Right lobe of liver (tissue), 6 donors: ENCODE measurements at places on chromosomes 6 and 20. TPM values are rescaled to one million over a fixed set of nuclear protein-coding genes. Genes with fewer than 3 reads are reported as not detected.

- no peak overlapping the region for H3K27ac ChIP-seq
- H3K36me3 ChIP-seq: no peaks in the 10 kb centered on the region
- H3K4me1 ChIP-seq: peaks cover 10% of the 10 kb centered on the region
- no peaks in the 10 kb centered on the region for H3K27me3 ChIP-seq
- H3K4me3 ChIP-seq: no peak overlapping the region
These were observed 5.3 kb upstream of the CPNE5 start for GRCh38 chr6:36844232-36845170.

- H3K27ac ChIP-seq: no peak overlapping the region
- H3K4me1 ChIP-seq: no peaks in the 10 kb centered on the region
- DNase-seq: no peak
- H3K27me3 ChIP-seq: no peaks in the 10 kb centered on the region
These were observed 437.1 kb downstream of the UTRN start for GRCh38 chr6:144722154-144722737.

The SLC22A7 gene
- 227 TPM for total RNA-seq

The HLA-DMB gene
- total RNA-seq: 4.6 TPM

- no peaks in the 10 kb centered on the region for H3K36me3 ChIP-seq
- H3K4me1 ChIP-seq: no peaks in the 10 kb centered on the region
- peak; percentile 14 for DNase-seq
- no peaks in the 10 kb centered on the region for H3K27me3 ChIP-seq
- H3K4me3 ChIP-seq: no peak overlapping the region
These were observed 26.0 kb upstream of the PCMTD2 start for GRCh38 chr20:64229507-64230061.

The PRR18 gene
- 0.39 TPM for total RNA-seq

- no peaks in the 10 kb centered on the region for H3K4me1 ChIP-seq
- H3K27ac ChIP-seq: no peak overlapping the region
- no peak for DNase-seq
- no peaks in the 10 kb centered on the region for H3K36me3 ChIP-seq
- H3K27me3 ChIP-seq: no peaks in the 10 kb centered on the region
These were observed 91.3 kb upstream of the MAP3K7 start for GRCh38 chr6:90678049-90678779.

DNA sequence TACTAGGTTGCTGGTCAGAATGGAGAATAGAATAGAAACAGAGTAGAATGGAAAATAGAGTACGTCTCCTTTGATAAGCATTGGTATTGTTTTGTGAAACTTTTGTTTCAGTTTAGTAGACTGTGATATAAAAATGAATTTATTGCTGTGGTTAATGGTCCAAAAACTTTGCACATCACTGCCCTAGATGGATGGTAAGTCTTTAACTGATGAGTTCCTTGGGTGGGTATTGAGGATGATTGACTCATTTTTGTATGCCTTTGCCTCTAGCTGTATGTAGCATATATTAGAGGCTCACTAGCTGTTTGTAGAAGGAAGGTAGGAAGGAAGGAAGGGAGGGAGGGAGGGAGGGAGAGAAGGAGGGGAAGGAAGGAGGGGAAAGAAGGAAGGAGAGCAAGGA, 48.3 kb downstream of the ZDHHC14 start:
- H3K4me3 ChIP-seq: no peak overlapping the region
- DNase-seq: no peak
- H3K27ac ChIP-seq: no peak overlapping the region
- H3K27me3 ChIP-seq: no peaks in the 10 kb centered on the region
- H3K4me1 ChIP-seq: no peaks in the 10 kb centered on the region
